NCI-H1694 (cell line): ENCODE measurements at places on chromosomes 2 and 18.

GRCh38 chr2:35548171-35548570 lies 807.4 kb upstream of the CRIM1 start:
- DNase-seq, result no peak

- DNase-seq, result no peak
Measured at GRCh38 chr2:185255566-185255965, 483.0 kb upstream of the FSIP2 start.

GRCh38 chr2:165868211-165868610 lies 74.2 kb upstream of the GALNT3 start:
- DNase-seq, result peak; percentile 44

- no peak for DNase-seq
Measured at GRCh38 chr2:32591669-32592463, 36.0 kb upstream of the TTC27 start.

- no peak for DNase-seq
Measured at GRCh38 chr2:196166876-196167275, 4.5 kb downstream of the STK17B start.
